ENCODE measurements at places on chromosomes 7 and 10.

DNA sequence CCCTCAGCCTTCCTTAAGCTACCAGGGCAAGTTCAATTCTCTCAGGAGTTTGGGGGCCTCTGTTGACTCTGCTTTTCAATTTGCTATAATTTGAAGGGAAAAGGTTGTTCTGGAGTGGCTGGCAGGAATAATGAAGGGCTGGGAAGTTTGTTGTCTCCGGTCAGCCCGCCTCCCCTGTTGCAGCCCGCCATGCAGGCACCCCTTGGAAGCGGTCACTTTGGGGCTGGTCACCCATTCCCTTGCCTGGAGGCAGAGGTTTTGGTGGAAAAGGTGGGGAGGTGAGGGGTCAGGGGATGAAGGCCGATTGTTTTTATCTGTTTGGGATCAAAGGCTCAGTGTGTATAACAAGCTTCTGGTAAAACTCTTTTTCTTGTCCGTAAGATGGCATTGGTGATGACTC lies 79.1 kb downstream of the GRK5 start:
- DNase-seq = no peak

- DNase-seq = no peak
These were observed 95.3 kb downstream of the HERPUD2 start for GRCh38 chr7:35599645-35600044.

DNA sequence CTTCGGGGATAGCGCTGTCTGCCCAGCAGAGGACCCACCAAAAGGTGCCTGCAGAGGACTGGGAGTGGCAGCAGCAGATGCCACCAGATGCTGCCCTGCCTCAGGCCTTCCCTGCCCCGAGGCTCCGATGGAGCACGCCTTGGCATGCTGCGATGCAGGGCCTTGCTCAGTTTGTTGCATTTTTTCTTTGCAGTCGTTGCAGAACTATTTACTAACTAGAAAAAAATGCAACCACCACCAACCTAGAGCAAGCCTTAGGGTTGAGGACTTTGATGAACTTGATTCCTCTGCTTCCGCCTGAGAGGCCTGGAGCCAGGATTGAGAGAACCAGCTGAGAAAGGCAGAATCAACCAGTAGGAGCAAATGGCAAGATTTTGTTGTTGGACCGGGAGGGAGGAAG lies 585.6 kb upstream of the MKI67 start:
- no peak for DNase-seq

DNA sequence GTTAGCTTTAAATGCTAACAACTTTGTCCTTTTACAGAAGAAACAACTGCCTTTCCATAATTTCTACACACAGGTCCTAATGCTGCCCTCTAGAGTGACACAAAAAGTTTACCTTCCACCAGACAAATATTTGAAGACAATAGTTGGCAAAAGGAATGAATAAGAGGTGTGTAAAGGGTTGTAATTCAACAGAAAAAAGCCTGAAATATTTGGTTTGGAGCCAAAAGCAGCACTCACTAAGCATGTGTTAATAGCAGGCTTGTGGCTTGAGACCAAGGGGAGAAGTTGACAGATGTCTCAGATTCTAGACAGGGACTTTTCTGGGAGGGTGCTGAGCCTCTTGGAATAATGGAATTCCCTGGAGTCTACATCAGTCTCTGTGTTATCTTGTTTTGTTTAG lies 156.2 kb upstream of the GALNT17 start:
- DNase-seq = no peak

DNA sequence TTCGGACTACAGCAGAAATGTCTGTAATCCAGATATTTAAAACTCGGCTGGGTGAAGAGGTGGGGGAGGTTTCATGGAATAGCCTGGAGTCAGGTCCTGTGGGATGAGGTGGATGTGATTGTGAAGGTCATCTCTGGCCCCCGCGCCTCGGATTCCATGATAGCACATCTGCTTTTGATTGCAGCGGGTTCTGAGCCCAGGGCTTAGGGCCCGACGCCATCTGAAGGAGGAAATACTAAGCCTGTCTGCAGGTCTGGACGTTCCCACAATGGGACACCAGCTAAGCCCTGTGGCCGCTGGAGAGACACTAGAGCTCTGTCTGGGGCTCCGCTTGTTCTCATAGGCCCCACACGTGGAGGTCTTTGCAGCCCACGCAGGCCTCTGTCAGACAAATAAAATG lies 328.7 kb downstream of the CXCL12 start:
- no peak for DNase-seq

GRCh38 chr10:21724687-21725367 lies 190.8 kb downstream of the MLLT10 start:
- DNase-seq = peak; percentile 90

GRCh38 chr7:39394105-39394680 lies 172.0 kb upstream of the YAE1 start:
- DNase-seq = no peak

DNA sequence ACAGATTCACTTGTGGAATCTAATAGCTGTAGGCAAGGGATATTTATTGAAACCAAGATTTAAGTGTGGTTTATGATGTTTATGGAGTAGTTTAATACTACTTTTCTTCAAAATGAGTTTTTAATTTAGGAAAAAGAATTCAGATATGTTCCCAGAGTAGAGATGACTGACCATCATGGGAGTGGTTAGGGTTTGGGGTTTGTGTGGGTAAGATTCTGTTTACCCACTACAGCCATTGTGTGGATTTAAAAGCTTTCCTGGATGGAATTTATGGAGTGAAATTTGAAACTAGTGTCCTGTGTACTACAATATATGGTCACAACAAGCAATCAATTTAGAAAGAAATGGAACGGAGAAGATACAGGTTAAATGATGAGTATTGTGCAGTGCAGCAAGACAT lies 453.5 kb downstream of the AUTS2 start:
- no peak for DNase-seq

DNA sequence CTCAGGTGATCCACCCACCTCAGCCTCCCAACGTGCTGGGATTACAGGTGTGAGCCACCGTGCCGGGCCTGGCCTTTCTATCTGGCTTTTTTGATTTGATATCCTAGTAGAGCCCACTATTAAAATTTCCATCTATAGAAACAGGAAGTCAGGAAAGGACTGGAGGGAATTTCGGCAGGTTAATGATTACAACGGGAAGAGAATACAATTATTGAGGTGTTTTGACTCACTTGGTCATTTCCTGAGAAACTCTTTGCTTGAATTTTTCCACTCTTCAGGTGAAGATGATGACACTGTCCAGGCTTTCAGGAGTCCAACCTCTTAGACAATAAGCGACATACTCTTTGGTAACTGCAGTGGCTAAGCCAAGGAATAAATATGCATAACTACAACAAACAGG lies 1.1 kb upstream of the MKLN1 start:
- no peak for DNase-seq

DNA sequence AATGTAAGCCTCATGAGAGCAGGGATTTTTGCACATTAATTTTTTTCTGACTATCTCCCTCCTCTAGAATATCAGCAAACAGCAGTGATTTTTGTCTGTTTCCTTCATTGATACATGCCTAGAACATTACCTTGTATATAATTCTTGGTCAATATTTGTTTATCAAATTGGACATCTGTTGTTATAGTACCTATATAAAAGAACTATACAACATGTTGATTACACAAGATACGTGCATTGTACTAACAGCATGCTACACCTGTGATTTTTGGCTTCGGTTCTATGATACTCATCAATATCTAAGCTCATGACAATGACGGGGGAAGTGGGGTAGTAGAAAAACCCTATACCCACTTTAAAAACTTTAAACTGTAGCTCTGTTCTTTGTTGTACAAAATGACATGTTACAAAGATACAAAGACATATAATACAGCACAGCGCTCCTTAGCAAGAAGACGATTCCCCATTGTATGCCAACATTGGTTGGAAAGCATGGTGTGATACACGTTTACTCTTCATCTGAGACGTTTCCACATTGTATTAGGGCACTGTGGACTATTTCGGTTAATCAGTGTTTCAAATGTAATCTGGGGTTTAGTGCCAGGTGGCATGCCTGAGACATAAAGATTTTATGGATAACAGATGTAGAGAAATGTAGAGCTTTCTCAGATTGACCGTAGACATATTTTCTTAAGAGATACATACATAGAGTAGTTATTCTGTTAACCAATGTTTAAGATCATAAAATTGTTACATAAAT lies 70.5 kb upstream of the FOXP2 start:
- DNase-seq = no peak

DNA sequence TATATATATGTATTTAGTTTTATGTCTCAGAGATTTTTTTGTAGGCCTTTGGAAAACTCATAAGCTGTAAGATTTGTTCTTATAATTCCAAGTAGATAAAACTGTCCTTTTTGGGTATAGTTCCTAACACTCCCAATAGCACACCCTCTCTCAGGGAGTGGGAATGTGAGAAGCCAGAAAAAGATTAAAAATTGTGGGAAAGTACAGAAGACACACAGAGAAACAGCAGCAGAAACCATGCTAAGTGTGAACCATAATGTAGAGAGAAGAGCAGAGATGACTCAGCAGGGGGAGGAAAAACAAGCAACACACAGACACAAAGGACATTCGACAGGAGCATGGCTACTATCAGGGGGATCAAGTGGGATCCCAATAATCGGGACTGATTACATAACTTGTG lies 401.6 kb downstream of the MAGI2 start:
- no peak for DNase-seq

- DNase-seq = no peak
These were observed 7.6 kb upstream of the PRKAG2 start for GRCh38 chr7:151884312-151885201.

DNA sequence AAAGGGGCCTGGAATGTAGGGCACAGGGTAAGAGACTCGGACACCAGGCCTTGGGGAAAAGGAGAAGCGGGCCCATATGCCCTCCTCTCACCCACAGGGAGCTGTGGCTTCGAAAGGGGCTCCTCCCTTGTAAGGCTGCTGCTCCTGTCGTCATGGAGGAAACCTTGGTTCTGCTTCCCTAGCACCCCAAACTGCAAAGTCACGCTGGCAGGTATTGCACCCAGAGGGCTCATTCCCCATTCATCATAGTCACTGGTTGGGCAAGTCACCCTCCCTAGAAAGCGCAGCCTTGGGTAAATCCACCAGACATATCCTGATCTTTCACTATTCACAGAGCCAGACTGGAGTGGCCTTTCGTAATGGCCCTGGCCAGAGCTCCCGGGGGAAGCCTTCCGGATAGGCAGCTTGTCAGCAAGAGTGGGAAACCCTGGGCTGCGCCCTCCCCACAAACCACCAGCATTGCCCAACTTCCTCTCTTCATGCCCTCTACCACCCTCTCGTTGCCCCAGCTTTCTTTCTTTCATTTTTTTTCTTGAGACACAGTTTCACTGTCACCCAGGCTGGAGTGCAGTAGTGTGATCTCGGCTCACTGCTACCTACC lies 121.0 kb downstream of the HIP1 start:
- no peak for DNase-seq

DNA sequence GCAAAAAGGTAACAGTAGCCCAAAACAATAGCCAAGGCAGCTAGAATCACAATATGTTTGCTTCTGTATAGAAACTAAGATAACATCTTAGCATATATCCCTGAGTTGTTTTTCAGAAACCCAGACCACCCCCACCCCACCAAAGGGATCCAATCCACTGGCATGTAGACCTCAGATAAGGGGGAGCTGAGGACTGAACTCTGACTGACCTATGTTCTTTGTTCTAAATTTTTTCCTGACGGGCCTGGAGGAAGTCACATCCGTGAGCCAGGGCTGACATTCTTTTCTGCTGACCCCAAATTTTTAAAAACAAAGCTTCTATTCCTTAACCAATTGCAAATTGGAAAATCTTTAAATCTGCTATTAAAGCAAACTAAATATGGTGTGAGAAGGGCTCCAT lies 493.9 kb upstream of the IGFBP3 start:
- no peak for DNase-seq

DNA sequence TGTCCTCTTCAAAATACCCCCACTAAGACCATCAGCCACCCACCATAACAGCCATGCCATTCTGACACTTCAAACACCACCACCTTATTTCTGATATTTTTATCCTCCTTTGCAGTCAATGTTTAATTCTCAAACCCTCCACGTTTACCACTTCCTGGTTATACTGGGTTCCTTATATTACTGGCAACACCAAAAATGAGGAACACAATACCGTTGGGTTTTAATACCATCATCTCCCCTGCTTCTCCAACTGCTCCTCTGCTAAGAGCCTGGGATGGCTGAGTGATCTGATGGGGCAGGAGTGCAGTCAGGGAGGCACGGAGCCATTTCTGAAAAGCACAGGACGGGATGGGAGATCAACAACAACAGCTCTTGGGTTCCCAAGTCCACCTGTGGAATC lies 140.5 kb downstream of the CHCHD3 start:
- DNase-seq = no peak

- DNase-seq = no peak
These were observed 105.4 kb downstream of the GRM3 start for GRCh38 chr7:86748843-86749719.

GRCh38 chr7:35630024-35630972 lies 64.6 kb downstream of the HERPUD2 start:
- DNase-seq = no peak

DNA sequence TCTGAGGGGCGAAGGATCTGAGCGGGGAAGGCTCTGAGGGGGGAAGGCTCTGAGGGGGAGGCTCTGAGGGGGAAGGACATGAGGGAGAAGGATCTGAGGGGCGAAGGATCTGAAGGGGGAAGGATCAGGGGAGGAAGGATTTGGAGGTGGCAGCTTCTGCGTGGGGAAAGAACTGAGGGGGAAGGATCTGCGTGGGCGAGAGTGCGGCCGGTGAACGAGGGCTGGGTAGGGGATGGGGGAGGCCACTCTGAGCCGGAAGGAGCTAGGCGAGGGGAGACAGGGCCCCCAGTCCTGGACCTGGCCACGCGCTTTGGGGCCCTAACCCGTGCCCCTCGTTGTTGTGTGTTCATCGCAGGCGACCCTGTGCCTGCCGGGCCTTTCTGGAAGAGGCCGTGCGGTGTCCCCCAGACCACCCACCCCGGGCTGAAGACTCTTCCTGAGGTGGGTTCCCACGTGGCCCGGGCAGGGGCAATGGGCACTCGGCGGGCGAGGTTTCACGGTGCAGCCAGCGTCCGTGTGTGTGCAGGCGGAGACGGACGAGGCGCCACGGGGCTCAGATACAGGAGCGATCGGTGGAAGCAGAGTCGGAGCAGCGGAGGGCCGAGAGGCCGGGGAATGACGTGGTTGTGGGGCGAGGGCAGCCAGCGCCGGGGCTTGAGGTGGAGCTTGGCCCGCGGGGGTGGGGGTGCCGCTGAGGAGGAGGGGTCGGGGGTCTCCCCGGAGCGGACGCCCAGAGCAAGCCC lies 2.0 kb downstream of the CALY start:
- DNase-seq = no peak

DNA sequence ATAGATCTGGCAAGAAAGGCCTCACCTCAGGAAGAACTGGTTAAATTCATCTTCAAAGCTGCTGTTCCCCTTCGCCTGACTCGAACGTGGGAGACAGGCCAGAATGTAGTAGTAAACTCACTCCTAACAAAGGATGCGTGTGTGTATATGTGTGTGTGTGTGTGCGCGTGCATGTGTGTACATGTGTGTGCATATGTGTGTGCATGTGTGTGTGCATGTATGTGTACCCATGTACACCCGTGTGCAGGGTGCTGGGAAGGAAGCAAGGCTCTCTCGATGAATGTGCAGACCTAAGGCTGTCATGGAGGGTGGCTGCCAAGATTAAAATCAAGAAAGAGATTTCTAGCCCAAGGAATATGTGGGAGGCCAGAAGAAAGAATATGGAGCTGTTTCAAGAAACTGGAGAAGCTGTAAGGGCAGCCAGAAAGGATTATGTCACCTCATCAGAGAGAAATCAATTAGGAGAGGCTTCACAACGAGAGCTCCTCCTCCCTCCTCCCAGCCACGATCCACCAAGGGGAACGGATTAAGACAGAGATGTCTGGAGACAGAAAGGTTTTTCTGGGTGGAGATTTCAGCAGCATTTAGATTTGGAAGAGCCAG lies 34.0 kb upstream of the LBX1 start:
- DNase-seq = no peak
